ENCODE measurements at places on chromosomes 5 and 9. TPM values are rescaled to one million over a fixed set of nuclear protein-coding genes. Genes with fewer than 3 reads are reported as not detected.

Gene FOXD4
- not detected for total RNA-seq

DNA sequence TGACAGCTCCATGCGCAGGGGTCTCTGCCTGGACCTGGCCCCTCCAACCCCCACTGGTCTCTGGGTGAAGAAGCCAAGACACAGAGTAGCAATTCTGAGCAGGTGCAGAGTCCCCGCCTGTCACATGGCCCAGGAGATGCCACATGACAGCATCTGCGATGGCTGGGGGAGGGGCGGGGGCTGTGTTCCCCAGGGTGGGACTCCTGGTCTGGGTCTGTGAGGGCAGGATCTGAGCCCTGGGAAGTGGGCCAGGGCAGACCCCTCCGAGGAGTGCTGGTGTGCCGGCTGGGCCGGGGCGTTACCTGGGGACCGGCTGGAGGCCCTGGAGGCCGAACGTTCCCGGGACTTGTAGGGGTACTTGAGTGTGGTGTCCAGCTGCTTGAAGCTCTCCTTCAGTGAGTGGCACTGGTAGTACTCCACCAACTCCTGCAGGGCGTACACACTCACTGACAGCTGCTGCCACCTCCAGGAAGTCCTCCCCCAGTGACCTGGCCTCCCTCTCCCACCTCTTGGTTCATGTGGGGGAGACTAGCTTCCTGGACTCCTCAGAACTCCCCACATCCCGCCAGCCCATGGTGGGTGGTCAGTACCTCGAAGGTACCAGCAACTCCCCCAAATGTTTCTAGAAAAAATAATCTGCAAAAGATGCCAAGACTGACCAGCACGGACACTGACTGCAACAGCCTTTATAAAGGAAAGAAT is 32.1 kb upstream of the SARDH start:
- no peak for DNase-seq

DNA sequence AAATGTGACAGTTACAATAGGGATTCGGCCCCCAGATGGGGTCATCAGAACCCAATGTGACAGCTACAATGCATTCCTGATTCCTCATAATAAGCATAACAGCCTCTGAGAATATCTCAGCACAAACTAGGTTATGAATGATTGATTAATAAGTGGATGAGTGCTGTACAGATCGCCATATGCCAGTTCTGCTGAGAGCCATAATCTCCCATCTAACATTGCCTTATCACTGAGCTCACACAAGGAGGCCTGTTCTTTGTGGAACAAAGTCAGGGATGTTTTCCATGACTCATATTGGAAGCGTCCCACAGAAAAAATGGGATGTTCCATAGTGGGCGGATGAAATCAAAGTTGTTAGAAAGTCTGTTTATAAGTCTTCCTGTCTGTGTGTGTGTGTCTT is 89.6 kb downstream of the KIF4B start:
- DNase-seq = no peak

GRCh38 chr5:6904860-6905259 is 191.6 kb downstream of the TENT4A start:
- no peak for DNase-seq

GRCh38 chr5:77483682-77484081 is 8.4 kb downstream of the WDR41 start:
- no peak for DNase-seq

Measured in glomerular endothelial cell (primary cell).